ENCODE measurements at places on chromosomes 2 and 18.

DNA sequence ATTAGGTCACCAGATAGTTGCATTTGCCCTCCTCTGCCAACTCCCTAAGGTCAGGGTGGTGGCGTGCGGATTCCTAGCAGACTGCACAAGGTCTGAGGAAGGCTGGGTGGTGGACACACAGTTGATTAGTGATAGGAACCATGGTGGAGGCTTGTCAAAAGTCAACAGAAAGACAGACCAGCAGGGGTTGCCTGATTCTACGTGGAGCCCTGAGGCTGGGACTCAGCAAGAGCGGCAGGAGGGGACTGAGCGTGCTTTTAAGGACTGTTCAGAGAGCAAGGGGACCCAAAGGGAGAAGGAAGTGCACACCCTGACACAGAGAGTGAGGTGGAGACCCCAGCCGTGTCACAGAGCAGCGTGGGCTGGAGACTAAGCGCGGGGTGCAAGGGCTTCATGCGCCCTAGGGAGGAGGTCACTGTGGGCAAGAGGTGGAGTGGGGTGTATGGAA, 513.2 kb downstream of the RNF144A start:
- DNase-seq = no peak

DNA sequence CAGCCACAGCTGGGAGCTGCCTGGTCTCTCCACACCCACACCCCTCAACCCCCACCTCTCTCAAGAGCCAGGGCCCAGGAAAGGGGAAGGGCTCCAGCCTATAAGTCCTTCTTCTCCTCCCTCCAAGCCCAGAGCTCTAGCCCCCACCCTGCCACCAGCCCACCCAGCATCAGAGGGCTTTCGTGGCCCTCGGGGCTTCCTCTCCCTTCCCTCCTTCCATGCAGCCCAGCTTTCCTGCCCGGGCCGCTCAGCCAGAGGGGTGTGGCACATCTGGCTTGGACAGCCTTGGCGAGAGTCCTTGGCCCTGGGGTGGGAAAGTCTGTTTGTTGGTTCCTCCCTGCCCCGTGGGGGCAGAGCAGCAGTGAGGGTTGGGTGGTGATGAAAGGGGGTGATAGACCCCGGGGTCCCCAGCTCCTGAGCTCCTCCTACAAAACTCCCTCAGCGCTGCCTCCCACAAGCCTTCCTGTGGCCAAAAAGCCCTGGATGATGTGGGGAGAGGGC, 7.0 kb downstream of the TNS1 start:
- DNase-seq = no peak

- no peak for DNase-seq
These were observed 88.8 kb downstream of the EPAS1 start for GRCh38 chr2:46385786-46386577.

- no peak for DNase-seq
These were observed 171.2 kb downstream of the SP3 start for GRCh38 chr2:173793709-173794565.

- no peak for DNase-seq
These were observed 31.0 kb upstream of the GLI2 start for GRCh38 chr2:120704696-120705095.

Data from ACHN (cell line).